Activated T-cell treated with anti-CD3 and anti-CD28 coated beads, Interleukin-2, amount 50 U/mL, for 48 hours (primary cell): ENCODE measurements at places on chromosomes 1 and 21.

GRCh38 chr1:93434987-93435386 lies 12.9 kb upstream of the FNBP1L start:
- DNase-seq, result no peak

- DNase-seq, result no peak
These were observed 2.1 kb downstream of the GALNT2 start for GRCh38 chr1:230068952-230069684.

GRCh38 chr21:38982096-38982495 lies 176.4 kb downstream of the ETS2 start:
- no peak for DNase-seq

GRCh38 chr1:180275726-180276125 lies 45.7 kb downstream of the LHX4 start:
- DNase-seq, result no peak

- DNase-seq, result no peak
These were observed 9.5 kb upstream of the SEMA4A start for GRCh38 chr1:156143765-156144489.

GRCh38 chr1:206066479-206067171 lies 13.7 kb downstream of the RHEX start:
- DNase-seq, result no peak

DNA sequence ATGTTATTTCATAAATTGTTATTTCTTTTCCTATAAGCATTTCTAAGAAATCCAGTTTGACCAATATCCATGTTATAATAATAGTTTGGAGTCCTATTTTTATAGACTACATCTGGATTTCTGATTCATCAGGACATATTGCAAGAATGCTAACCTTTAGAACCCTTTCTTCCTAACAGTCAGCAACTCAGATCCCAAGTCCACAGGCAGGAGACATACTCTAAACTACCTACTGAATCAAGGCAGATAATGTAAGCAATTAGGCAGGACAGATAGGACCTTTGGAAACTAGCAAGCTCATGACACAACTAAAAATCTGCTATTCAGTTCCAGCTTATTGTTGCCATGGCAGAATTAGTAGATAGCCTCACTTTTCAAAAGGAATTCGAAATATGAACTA lies 104.1 kb downstream of the DENND1B start:
- DNase-seq, result no peak

GRCh38 chr1:225866981-225867380 lies 15.2 kb downstream of the TMEM63A start:
- DNase-seq, result no peak

DNA sequence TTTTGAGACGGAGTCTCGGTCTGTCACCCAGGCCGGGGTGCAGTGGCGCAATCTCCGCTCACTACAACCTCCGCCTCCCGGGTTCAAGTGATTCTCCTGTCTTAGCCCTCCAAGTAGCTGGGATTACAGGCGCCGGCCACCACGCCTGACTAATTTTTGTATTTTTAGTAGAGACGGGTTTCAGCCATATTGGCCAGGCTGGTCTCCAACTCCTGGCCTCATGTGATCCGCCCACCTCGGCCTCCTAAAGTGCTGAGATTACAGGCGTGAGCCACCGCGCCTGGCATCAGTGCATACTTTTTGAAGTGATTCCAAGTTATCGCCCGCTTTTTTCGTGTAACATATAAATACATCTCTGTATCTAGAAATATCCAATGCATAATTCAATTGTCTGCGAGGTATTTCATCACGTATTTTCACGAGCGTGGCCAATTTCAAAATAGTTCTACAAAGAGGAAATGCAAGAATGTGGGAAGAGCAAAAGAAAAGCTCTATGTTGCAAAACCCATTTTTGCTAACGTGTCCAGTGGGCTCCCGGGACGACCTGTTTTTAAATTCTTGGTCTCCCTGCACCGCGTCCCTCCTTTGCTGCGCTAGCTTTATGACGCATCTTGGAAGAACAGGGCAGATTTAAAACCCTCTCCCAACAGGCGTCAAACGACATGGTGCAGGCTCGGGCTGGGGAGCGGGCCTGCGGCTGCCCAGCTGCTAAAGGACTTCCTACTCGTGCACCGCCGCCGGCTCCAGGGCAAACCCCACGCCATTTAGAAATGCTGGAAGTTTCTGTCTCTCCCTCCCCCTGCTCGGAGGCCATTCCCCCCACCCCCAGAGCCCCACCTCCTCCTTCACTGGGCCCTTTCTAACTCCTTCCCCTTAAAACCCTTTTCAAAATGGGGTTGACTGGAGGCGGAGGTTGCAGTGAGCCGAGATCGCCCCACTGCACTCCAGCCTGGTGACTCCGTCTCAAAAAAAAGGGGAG lies 923 bp upstream of the IFNGR2 start:
- no peak for DNase-seq

DNA sequence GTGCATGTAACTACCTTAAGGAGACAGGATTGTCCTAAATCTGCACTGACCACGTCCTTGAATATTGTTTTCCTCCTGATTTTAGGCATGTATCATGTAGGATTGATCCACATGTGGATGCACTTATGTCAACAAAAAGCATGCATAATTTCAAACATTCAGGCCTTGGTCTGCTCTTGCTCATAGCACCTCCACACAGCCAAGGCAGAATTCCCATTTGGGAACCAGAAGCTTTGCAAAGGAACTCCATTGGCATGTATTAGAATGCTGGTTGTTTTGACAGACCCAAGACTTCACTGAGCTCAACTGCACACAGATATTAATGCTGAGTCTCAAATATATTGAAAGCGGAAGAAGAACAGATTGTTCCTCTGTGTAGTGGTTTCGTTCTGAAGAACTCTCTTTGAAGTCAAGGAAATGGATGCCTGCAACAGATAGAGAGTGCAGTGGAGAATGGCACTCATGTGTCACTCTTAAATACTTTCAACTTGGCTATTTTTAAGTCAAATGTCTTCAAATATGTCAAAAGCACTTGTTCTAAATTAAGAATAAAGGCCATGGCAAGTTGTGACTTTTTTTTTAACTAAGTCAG lies 387.6 kb downstream of the LTN1 start:
- no peak for DNase-seq

DNA sequence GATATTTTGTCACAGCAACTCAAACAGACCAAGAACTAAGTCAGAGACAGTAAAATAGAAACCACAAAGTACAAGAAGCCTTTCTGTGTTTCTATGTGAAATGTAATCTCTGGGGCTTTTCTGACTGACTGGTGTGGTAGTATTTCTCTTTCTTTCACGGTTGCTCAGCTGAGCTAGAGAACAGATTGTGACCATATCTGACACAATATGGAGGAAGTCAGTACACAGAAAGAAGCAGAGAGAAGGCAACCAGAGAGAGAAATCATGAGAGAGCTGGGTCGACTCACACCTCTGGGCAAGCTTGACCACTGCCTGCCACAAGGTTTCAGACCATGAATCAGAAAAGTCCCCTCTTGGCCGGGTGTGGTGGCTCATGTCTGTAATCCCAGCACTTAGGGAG lies 208.9 kb upstream of the GREM2 start:
- no peak for DNase-seq

- DNase-seq, result no peak
These were observed 11.0 kb downstream of the ICMT start for GRCh38 chr1:6224718-6225117.

GRCh38 chr1:169858467-169858866 lies 35.2 kb downstream of the SCYL3 start:
- DNase-seq, result no peak
